ENCODE measurements at places on chromosomes 16 and 17.

DNA sequence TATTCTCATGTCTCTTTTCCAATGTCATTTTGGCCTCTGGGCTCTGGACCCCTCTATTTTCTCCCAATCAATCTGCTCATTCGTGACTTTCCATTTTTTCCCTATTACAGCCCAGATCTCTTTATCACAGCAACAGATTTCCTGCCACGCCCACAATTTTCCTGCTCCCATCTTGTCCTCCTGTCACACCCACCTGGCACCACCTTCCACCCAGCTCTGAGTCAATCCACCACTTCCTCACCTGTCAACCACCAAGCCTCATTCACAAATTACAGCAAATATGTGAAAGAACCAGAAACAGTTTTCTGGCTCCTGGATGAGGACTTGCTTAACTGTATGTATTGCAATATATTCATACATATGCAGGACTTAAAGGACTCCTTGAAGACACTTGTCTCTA is 311.3 kb downstream of the GRIN2A start:
- no peak for DNase-seq

- no peak for DNase-seq
These were observed 66.7 kb downstream of the NACA2 start for GRCh38 chr17:61524319-61524718.

- no peak for DNase-seq
These were observed 44.1 kb downstream of the SRCIN1 start for GRCh38 chr17:38561416-38562214.

DNA sequence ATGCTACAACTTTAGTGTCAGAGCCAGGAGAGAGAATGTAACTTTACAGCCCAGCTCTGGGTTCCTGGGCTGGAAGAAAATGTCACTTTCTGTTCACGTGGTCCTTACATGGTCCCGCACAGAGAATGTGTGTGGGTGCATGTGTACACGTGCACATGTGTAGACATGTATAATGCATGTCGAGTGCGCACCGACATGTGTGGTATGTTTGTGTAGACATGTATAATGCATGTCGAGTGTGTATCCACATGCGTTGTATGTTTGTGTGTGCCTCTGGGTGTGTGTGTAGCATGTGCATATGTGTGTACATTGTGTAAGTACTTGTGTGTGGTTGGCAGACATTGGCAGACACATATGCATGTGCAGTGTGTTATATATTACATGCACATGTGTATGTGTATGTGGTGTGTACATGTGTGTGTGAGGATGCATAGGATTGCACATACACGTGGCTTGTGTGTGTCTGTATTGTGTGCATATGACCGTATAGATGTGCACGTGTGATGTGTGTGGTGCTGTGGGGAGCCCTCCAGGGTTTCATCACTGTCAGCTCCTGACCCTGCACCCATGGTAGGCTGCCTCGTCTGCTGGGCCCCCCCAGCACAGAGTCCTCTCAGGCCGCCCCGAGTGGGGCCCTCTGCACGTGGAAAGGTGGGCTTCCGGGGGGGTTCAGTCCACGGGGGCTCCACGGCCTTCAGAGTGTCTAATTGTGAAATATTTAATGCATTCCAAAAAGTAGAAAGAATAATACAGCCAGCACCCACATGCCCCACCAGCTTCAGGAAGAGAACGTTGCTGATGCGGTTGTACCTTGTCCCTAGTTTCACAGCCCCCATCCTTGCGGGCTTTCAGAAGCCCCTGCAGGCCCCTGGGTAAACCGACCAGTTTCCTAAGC is 214.2 kb upstream of the GSE1 start:
- DNase-seq, result no peak

DNA sequence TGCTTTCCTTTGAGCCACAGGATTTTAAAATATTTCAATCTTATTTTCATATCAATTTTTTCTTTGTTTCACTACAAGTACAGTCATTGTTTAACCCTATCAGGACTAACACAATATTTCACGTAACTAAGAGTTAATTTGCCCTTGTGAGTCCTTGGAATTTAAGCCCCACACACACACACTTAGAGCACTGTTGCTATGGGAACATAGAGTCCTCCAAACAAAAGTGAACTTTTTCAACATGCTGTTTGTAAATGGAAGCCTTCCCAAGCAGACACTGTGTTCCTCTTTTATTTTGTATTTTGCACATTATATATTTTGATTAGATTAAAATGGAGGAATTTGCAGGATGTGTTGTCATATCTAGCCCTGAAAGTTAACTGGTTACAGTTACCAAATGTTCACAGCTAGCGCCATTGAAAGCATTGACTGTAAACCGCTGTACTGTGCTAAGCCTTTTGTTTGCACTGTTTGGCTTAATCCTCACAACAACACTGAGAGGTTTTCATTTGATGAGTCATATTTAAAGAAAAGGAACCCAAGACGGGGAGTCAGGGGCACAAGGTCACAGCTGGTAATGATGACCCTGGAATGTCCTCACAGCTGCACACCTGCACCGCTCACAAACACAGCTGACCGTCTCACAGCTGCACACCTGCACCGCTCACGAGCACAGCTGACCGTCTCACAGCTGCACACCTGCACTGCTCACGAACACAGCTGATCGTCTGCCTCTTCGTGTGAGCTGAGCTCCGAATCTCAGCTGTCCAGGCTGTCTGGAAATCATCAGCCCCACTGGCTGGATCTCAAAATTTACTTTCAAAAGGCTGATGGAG is 6.3 kb downstream of the HSBP1 start:
- DNase-seq, result no peak

DNA sequence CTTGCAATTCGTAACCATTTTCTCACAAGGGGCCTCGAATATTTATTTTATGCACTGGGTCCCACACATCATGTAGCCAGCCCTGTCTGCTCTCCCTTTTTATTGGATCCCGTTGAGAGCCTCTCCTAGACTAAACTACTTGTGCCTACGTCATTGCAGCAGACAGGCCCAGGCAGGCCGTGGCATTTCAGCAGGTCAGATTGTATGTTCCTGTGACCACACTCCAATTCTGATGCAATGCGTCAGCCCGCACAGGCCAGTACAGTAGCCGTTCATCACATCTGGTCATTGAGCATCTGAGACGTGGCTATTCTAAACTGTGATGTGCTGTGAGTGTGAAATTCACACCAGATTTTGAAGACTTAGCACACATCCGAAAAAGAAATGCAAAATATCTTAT is 42.2 kb downstream of the ABAT start:
- DNase-seq, result no peak

DNA sequence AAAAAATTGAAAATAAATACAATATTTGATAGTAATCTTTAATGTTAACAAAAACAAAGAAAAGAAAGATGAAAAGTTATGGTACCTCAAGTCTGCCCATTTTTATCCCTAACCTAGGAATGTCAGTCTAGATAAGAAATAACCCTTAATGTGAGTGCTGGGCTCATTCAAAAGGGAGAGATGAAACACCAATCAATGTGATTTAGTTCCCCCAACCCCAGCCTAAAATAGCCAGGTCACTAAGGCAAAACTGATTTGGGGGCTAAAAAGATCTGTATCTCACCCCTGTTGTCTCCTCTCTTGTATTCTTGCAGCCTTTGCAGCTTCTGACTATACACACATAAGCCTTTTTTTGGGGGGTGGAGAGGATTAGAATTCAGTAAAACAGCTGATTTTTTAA is 3.2 kb upstream of the IGF2BP1 start:
- no peak for DNase-seq

DNA sequence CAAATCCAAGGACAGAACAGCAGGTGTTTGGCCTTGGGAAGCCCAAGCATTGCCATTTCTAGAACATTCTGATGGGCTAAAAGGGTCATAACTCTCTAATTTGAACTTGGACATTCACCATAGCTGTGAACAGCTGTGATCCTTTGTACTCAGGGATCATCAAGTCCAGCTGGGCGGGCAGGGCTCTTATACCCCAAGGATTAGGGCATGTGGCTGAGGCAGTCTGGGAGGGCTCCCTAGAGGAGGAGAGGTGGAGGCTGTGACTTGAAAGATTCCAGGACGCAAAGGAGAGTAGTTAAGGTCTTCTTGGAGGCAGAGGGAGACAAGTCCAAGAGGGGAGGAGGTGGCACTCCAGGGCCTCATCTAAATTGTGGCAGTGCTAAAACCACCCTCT is 233.1 kb upstream of the GSE1 start:
- DNase-seq, result no peak

GRCh38 chr17:59105852-59106462 is 723 bp downstream of the TRIM37 start:
- peak; percentile 53 for DNase-seq

- DNase-seq, result no peak
These were observed 13.5 kb downstream of the CA4 start for GRCh38 chr17:60163108-60163784.

DNA sequence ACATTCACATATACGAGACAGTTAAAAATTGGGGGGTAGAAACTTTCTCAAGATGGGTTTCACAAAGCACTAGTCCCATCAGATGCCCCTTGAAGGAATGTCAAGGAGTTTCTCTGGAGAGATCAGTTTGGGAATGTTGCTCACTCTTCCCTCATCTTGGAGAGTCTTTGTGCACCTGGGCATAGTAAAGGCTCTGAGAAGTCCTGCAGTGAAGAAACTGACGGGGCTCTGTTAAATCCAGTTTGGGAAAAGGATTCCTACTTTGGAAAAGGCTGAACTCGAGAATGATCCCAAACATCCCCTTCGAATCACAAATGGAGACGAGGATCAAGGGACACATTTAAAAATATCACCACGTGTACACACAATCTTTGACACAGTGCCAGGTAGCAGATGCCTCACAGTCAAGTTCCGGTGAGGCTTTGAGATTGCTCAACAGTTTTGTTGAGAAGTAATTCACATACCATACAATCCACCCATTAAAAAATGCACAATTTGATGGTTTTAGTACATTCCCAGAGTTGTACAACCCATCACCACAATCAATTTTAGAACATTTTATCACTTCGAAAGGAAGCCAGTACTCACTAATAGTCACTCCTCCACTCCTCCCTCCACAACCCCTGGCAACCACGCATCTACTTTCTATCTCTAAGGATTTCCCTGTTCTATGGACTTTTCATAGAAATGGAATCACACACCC is 203.4 kb upstream of the FOXF1 start:
- no peak for DNase-seq

DNA sequence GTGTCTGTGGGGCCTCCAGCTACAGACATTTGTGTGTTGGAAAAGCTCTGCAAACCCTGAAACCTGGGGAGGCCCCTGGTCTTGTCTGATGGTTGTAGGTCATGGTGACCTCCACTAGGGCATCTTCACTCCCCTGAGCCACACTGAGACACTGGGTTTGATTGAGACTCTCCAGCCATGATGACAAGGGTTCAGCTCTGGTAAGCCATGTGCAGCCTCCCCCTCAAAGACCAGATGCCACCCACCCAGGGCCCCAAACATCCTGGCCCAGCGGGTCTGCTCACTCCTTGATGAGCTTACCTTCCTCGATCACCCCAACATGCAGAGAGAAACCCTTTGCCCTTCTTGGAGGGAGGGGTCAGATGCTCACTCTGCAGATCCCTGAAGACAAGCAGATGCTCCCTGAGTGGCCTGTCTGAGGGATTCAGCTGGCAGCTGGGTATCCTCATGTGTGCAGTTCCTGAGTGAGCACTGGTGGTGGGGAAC is 101.6 kb downstream of the METRNL start:
- no peak for DNase-seq

DNA sequence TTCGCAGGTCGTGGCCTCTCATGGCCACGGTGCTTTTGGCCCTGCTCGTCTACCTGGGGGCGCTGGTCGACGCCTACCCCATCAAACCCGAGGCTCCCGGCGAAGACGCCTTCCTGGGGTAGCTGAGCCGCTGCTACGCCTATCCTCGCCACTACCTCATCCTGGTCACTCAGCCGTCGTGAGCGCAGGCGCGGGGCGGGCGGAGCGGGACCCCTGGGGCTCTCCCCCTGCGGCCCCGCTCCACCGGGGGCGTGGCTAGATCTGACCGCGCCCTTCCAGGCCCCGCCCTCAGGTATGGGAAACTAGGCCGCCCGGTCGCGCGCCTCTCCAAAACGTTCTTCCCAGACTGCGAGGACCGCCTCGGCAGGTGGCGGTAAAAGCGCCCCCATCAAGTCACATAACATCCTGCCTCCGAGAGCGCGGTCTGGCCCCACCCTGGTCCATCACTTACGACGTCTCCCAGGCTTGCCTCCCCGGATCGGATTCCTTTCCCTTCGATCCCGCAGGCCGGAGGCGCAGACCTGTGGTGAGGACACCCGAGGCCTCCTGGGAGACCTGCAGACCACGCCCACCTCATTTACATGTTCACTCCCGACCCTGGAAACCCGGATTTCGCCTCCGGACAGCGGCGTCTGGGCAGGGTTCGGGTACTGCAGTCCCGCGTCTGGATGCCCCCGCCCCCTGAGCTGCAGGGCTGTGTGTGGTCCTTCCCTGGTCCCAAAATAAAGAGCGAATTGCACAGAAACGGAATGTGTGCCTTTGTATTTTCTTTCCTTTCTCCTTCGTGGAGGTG is 91.5 kb upstream of the TMEM97 start:
- DNase-seq, result no peak

DNA sequence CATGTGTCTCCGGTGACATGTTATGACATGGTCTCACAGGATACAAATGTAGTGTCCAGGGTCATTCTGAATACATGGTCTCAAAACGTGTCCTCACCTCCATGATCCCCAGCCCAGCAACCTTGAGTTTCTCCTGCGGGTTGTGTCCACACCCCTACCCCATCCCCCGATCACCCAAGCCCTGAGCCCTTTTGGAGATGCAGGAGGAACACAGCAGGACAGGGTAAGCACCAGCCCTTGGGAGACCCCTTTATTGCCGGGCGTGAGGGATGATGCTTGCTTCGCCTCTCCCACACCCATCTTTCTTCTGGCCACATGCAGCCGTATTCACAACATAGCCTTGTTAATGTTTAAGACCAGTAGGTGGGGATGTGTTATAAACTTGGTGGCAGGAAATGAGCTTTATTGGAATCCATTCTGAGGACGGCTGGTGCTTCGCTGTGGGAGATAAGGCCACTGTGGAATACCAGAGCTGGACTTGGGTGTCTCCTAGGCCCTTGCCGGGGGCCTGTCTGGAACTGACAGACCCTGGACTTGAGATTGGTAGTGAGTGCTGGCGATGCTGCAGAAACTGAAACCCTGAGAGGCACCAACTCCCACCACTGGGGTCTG is 5.5 kb downstream of the TMEM132E start:
- no peak for DNase-seq

GRCh38 chr17:78923660-78924453 is 1.3 kb downstream of the TIMP2 start:
- no peak for DNase-seq

- DNase-seq, result no peak
These were observed 13.2 kb upstream of the ATP2A3 start for GRCh38 chr17:3977387-3977786.

All from stimulated activated CD4-positive, alpha-beta T cell treated with anti-CD3 and anti-CD28 coated beads, Interleukin-15, amount 100 ng/mL, for 1 hour (primary cell).